ENCODE measurements at places on chromosomes 2 and 18.

DNA sequence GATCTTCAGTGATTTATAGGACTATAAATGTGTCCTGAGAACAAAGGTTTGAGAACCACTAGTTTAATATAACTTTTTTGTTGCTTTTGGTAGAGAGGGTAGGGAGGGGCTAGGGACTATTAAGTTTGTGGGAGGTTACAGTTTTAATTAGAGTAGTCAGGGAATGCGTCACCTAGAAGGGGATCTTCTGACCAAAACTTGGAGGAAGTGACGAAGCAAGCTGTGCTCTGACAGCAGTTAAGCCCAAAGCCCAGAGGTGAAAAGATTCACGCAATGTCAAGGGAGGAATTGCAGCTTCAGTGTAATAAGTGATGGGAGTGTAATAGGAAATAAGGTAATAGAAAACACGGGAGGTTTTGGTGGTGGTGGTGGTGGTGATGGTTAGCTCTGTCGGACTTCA lies 8.1 kb downstream of the TDRD15 start:
- DNase-seq, result no peak

GRCh38 chr2:696463-696862 lies 19.3 kb upstream of the TMEM18 start:
- DNase-seq, result no peak

DNA sequence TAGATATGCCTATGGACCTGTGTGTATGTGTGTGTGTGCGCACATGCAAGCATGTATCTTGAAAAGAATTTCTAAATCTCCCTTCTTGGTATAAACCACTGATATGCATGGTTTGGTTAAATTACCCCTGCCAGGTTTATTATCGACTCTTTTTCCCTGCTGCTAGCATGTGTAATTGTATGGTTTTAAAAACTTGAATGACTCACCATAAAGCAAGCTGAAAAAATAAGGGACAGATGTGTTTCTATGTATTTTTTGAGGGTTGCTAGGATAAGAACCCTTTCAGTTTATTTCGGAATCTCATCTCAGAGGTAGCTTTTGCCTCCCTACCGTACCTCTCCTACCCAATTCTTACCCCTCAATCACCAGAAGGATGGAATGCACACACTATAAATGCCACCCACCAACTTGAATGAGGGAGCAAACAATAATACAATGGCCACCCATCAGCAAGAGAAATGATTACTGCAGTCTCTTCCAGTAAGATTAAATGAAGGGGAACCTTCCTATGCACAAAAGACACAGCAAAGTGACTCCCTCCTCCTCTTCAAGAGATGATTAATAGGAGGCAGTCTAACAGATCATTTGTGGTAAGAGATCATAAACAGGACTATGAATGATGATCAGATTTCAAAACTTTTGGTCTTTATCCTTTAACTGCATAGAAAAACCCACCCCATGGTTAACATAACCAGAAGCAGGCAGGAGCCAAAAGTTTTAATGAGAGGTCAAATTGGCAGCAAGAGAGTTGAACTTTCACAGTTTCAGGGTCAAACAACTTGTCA lies 357.2 kb downstream of the SATB2 start:
- DNase-seq, result no peak

DNA sequence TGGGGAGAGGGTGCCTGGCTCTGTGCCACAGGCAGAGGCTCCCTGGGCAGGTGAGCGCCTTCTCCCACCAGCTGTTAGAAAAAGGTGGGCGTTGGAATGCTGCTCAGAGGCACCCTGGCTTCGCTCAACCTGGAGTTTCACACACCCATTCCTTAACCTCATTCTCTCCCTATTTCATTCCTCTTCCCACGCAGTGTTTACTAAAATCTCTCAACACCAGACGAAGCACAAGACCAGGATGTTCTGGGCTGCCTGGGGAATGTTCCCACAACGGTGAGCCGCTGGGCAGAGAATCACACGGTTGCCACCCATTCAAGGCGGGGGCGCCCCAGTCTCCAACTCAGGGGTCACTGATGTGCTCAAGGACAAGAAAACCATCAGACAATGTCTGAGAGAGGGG lies 64.5 kb downstream of the TGFA start:
- DNase-seq, result no peak

DNA sequence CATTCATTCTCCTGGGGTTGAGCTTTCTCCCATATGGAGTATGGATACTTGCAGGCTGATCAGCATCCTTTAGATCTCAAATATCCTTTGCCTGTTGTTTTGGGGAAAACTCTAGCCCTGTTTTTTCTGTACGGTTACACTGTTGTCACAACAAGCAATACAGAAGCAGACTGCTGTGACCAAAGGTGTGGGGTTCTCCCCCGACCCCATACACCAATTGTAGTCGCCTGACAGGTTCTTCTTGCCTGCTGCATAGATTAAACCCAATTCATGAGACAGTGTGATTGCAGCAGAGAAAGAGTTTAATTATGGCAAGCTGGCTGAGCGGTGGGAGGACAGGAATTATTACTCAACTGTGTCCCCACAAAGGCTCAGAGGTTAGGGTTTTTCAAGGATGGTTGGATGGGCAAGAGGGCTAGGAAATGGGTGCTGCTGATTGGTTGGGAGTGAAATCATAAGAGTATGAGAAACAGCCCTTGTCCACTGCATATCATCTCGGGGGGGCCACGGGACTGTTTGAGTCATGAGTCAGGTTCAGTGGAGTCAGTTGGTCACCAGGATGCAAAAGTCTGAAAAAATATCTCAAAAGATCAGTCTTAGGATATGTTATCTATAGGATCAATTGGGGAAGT lies 40.6 kb downstream of the ITGB1BP1 start:
- no peak for DNase-seq

- no peak for DNase-seq
These were observed 71.9 kb downstream of the INPP4A start for GRCh38 chr2:98516571-98516970.

GRCh38 chr2:96534141-96534540 lies 2.4 kb upstream of the ARID5A start:
- DNase-seq, result no peak

GRCh38 chr2:235663875-235664274 lies 170.0 kb downstream of the AGAP1 start:
- no peak for DNase-seq

GRCh38 chr2:6832596-6833299 lies 33.0 kb downstream of the CMPK2 start:
- no peak for DNase-seq

DNA sequence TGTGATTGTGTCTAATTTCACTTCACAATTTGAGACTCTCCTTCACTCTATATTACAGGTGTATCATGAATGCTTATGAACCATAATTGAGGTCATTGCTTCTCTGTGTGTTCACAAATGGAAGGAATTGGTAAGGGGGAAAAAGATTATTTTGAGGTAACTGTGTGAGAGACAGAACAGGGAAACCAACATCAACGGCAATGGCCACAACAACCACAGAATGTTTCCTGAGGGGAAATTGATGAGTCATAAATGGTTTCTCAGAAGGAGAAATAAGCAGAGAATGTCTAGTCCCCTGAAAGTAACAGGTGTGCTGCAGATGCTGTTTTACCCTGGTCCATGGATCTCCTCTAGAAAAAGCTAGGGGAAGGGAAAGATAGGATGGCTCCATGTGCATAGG lies 361.2 kb upstream of the GALNT5 start:
- DNase-seq, result no peak

Measured in frontal cortex (tissue), 4 donors.